ENCODE measurements at places on chromosomes 3 and 15. TPM values are rescaled to one million over a fixed set of nuclear protein-coding genes. Genes with fewer than 3 reads are reported as not detected.

DNA sequence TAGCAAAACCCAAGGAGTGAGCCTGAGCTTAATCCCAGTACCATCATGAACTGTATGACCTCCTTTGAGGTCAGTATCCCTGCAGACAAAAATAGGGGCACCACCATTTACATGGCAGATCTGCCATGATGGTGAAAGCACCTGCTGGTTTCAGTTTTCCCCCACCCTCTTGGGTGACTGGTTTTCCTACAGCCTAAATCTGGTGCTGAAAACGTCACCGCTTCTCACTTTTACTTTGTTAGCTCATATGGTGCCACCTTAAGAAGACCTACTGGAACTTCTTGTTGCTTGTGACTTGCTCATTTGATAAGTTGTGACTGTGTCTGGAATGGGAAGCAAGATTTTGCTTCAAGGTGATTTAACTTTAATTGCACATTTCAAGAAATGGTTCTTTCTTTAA is 5.1 kb downstream of the PPP1R2 start:
- H3K36me3 ChIP-seq: no peaks in the 10 kb centered on the region
- no peaks in the 10 kb centered on the region for H3K27me3 ChIP-seq
- no peak for DNase-seq

Gene KLHL40
- not detected for polyA plus RNA-seq

DNA sequence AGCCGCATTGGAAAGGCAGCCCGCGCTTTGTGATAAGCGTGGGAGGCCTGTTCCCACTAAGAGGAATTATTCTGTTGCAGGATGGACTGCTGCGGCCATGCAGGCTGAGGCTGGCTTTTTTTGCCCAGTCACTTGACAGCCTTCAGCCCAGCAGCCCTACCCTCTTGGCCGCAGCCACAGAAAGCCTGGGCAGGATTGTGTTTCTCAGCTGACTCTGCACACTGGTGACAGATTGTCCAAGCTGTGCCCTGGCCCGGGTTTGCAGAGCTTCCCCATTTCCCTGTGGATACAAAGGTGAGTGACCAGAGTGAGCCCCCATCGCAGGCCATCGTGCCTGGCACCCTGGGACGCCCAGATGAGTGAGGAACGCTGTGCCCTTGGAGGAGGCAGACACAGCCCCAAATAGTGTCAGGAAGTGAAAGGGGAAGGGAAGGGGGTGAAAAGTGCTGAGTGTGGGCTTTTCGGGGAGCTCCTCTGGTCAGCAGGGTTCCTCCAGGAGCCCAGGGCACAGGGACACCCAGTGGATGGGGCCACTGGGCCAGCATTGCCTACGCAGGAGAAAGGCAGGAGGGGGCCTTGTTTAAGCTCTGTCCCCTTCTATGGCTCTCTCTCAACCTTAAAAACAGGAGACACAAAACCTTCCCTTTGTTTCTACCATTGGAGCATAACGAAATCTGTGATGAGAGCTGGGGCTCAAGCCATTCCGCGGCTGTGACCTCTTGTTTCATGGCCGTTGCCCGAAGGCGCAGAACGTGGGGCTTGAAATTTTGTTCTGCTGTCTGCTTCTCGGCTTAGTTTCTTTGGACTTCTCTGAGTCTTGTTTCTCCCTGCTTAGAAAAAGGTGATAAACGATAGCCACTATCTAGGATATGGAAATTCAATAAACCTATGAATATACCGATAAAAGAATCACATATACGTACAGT is 91.5 kb upstream of the MEF2A start:
- H3K36me3 ChIP-seq: no peaks in the 10 kb centered on the region
- no peaks in the 10 kb centered on the region for H3K4me1 ChIP-seq
- peak; percentile 76 for DNase-seq
- H3K27me3 ChIP-seq: no peaks in the 10 kb centered on the region

Gene GPD1L
- polyA plus RNA-seq: 54.1 TPM

Gene IMPG2
- 0.07 TPM for polyA plus RNA-seq

Gene SLC28A2
- polyA plus RNA-seq: 1.8 TPM
